WTC11 (cell line): ENCODE measurements at places on chromosomes 6 and 20.

DNA sequence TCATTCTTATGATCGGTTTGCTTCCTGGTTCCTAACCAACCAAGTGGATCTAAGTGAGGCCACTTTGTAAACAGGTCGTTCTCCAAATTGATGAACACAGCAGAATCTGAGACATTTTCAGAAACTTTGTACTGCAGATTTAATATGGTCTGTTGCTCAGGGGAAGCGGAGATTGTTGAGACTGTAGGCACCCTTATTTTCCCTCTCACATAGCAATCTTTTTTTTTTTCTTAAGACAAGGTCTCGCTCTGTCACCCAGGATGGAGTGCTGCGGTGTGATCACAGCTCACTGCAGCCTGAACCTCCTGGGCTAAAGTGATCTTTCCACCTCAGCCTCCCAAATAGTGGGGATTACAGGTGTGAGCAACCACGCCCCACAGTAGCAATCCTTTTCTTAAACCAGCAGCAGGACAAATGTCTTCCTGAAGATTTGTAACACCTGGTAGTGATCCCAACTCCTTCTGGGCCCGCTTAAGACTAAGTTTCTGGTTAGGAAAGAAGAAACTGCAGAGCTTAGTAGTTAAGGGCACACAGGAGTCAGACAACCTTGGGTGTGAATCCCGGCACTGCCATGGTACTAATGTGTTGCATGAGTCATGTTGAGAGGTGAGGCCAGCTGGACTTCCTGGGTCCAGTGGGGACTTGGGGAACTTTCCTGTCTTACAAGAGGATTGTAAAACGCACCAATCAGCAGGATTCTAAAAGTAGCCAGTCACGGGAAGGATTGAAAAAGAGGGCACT is 48.4 kb upstream of the EZR start:
- no peak for DNase-seq

DNA sequence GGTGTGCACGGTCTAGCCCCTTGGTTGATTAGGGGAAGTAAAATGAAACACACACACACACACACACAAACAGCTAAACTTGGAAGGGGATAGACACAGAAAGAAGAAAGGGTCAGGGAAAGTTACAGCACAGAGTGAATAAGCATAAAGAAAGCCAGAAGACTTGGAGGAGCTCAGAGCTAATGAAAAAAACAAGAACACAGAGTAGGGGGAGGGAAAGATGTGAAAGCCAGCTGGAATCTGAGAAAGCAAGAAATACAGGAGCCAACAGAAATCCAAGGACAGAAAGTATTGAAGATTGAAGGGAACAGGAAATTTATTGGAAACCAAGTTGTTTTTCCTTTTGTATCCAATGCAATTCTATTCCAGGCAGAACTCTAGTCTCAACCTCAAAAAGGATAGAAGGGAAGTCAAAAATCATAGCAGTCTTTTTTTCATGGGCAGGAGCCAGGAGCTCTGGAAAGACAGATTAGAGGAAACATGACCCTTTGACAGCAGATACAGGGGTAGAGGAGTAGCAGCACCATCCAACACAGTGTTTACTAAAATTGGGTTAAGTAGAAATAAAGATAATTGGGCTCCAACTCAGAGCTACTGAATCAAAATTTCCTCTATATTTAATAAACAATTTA is 10.1 kb downstream of the HMGCLL1 start:
- DNase-seq: no peak

DNA sequence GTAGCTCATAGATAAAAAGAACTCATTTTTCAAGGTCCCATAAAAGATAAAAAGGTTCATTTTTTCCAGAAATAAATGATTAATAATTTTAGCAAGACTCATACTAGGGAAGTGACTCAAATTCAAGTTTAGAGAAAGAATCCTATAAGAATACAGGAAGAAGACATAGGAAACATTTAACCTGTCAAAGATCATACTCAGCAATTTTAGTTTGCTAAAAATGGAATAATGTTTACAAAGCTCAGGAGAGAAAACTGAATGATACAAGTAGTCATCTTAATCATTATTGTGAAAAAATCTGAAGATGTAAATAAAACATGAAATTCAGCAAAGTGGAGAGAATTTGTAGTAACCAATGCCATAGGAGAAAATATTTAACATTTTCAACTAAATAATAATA is 926.6 kb downstream of the TBC1D32 start:
- DNase-seq: no peak

DNA sequence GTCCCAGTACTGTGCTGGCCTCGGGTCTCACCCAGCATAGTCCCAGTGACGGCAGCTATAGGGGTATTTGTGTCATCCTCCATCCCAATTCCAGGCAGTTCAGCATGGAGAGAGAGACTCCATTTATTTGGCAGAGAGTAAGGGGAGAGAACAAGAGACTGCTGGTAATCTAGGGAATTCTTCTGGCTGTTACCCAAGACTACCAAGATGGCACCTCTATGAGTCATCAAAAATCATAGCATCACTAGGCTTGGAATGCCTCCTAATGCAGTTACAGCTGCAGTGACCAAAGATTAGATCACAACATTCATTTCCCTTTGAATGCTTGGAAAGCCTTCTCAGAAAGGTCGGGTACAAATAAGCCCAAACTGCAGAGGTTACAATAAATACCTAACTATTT is 660.4 kb upstream of the FLRT3 start:
- DNase-seq: no peak

DNA sequence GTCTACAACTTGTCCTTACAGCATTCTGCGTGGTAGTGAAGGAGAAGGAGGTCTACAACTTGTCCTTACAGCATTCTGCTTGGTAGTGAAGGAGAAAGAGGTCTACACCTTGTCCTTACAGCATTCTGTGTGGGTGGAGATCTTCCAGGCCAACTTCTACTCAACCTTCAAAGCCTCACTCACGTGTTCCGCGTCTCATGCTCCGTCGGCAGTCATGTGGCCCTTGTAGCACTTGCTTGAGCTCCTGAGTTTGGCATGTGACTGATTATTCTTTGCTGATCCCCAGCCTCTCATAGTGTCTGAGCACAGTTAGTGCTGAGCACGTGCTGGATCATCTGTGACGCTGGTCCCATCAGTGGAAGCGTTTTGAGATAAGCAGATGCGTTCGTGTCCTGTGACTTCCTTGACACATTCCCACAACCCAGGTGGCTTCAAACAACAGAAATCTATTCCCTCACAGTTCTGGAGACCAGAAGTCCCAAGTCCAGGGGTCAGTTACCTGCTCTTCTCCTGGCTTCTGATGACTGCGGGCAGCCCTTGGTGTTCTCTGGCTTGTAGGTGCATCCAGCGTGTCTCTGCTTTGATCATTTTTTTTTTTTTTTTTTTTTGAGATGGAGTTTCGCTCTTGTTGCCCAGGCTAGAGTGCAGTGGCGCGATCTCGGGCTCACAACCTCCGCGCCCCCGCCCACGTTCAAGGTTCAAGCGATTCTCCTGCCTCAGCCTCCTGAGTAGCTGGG is 2.6 kb downstream of the SS18L1 start:
- no peak for DNase-seq
